ENCODE measurements at places on chromosomes 7 and 10.

DNA sequence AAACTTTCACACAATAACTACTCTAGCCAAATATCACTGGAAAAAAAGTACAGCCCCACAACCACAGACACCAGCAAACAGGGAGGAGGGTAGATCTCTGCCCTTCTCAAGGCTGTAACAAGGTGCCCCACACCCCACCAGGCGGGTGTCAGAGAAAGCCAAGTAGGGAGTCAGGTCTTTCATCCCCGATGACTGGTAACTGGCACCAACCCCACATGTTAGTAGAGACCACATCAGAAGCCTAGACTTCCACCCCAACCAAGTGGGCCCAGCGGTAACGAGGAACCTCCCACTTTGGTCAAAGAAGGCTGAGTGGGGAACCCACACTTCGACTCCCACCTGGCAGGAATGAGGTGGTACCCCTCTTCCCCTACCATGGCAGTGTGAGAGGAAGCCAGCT, 16.4 kb upstream of the RUFY2 start:
- DNase-seq = no peak

- DNase-seq = no peak
These were observed 32.6 kb downstream of the STRIP2 start for GRCh38 chr7:129466796-129467195.

DNA sequence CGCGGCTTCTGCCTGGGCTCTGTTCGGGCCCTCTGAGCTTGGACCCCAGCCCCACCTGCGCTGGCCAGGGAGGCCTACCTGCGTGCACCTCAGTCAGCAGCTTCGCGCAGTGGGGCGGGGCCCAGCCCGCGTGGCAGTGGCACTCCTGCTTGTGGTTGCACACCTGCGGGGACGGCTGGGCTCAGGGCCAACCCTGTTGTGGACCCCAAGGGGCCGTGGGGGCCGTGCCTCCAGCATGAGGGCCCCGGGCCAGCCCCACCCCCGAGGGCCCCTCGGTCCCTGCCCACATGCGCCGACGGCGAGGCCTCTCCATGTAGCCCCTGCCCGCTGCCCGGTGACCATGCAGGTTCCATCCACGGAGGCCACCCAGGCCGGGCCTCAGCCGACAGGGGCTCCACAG, 7.3 kb downstream of the ADAM8 start:
- DNase-seq = no peak

GRCh38 chr10:69495666-69496065, 44.4 kb downstream of the TSPAN15 start:
- DNase-seq = no peak

GRCh38 chr7:101009629-101010028, 10.3 kb upstream of the MUC17 start:
- DNase-seq = no peak

DNA sequence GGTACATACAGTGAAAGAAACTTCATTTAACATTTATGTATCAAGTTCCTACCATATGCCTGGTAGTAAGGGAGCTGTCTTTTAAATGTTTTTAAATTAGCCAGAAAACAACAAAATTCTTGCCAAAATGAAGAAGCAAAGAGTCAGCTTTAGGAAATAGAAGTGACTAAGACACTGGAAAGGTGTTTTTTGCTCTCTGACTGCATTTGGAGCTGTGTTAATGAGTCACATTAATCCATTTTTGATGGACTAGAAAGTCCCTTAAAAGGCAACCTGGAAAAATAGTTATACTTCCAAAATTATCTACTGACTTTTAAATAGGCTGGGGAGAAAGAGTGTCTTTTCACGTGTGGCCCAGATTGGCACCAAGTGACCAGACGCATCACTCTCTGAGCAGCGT, 3.9 kb upstream of the COL17A1 start:
- DNase-seq = no peak

DNA sequence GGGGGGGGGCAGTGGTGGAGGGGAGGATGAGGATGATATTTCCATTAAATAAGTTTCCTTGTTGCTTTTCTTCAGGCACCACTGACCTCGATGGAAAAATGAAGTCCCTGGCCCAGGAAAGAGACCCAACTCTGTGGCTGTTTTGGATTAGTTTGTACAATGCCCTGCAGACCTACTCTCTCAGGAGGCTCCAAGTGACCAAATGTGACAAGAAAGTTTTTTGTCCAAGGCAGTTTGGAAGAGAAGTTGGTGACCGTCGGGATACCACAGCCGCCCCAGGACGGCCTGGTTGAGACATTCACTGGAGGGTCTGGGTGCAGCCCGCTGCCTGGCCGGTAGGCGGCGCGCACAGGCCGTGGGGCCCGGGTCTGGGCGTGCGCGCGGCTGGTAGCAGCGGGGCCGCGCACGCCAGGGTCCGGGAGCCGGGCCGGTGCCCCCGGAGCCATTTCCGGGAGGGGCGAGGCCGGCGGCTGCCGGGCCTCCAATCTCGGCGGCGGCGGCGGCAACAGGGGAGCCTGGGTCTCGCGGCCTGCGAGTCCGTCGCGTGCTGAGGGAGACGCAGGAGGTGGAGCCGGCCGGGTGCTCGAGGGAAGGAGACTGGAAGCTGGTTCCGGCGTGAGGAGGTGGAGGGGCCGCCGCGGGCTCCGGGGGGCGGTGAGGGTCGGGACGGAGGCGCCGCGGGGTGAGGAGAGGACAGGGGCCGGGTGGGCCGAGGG, at the start of gene SGPL1:
Gene SGPL1, plus strand, starts transcription at position 445 of the 716 bp plus-strand sequence. CDS start 906 bp downstream, outside the sequence.
- DNase-seq = peak; percentile 84

- no peak for DNase-seq
These were observed 11.4 kb upstream of the TWIST1 start for GRCh38 chr7:19128856-19129255.

DNA sequence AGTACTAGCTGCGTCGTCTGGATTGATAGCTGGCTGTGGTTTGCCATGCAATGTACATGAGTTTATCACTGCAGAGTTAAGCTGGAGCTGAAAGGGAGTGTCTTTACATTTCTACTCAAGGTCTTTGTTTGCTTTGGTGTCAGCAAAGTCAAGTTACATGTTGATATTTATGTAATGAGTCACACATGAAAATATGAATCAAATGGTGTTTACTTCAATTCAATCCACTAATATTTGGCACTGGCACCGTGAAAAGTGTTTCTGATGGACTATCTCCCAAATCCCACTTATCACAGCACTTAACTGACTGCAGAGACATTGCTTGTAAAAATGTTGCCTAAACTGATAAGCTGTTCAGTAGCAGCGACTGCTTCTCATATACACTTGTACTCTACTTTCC, 395.9 kb downstream of the TFEC start:
- peak; percentile 29 for DNase-seq
